ENCODE measurements at places on chromosomes 2 and 18. TPM values are rescaled to one million over a fixed set of nuclear protein-coding genes. Genes with fewer than 3 reads are reported as not detected.

RNF181 gene
- 73.6 TPM for total RNA-seq

GYPC gene
- total RNA-seq = 78.5 TPM

KCNG2 gene
- total RNA-seq = not detected

HOXD4 gene
- total RNA-seq = not detected

MAP2 gene
- total RNA-seq = 0.47 TPM

DPP10 gene
- not detected for total RNA-seq

CD28 gene
- total RNA-seq = 203 TPM

ADAM23 gene
- total RNA-seq = 28.1 TPM

C2orf15 gene
- 2.3 TPM for total RNA-seq

ATP6V1B1 gene
- not detected for total RNA-seq

RAB27B gene
- 3.1 TPM for total RNA-seq

UGT1A5 gene
- not detected for total RNA-seq

CAPN14 gene
- total RNA-seq = 0.53 TPM

ST8SIA5 gene
- not detected for total RNA-seq

TBR1 gene
- total RNA-seq = not detected

CLHC1 gene
- total RNA-seq = 12.4 TPM

EDAR gene
- total RNA-seq = 6.3 TPM

SERPINB4 gene
- not detected for total RNA-seq

SCG2 gene
- not detected for total RNA-seq

PKDCC gene
- total RNA-seq = not detected

Measured in CD4-positive, alpha-beta memory T cell (primary cell).